ENCODE measurements at places on chromosomes 13 and 19.

DNA sequence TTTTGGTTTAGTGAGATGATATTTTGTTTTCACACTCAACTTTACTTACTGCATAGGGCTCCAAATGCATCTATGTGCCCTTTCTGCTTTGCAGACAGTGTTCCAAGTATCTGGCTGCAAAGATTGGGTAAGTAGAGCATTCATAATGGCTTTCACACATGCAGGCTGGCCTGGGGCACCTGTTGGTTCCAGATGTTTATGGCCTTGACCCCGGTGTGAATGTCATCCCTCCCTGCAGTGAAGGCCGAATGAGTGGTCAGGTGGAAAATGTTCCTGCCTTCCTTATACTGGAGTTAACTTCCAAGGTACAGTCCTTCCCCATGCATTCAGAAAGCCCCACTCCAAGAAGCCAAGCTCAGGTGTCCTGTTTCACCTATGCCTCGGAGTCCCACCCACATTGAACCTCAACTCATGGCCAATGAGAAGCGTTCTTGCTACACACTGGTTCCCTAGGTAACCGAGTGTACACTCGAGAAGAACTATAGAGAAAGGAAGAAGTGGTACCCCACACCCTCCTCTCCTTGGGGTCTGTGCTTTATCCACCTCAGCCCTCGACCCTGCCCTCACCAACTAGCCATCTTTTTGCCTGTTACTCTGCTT lies 23.0 kb upstream of the ZNF536 start:
- no peak for DNase-seq

DNA sequence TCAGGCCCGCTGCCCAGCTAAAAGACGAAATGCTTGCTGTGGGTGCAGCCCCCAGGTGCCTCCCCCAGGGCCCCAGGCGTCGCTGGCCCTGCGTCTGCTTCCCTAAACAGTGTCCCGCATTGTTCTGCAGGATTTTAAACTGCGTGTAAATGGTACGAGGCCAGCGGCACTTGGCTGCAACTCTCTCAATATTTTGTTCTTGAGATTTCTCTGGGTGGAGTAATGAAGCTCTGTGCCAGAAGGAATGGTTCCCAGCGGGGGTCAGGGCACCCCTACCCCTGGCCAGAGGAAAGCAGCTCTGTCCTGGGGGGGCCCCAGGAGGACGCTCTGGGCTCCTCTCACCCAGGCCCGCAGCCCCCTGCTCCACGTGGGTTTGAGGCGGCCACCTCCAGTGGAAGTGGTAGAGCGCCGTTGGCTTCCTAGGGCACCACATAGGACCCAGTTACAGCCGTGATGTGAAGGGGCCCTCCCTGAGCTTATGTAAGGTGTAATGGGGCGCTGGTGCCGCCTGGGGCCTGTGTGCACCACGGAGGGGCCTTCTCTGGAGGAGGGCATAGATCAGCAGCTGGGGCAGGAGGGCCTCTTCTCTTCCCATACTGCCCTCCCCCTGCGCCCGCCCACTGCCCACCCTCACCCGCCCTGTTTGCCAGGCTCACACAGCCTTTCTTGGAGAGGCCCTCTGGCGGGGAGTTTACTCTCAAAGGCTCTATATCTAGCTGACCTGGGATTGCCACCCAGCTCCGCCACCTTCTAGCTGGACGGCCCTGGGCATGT lies 19.8 kb downstream of the PAK4 start:
- DNase-seq, result no peak

DNA sequence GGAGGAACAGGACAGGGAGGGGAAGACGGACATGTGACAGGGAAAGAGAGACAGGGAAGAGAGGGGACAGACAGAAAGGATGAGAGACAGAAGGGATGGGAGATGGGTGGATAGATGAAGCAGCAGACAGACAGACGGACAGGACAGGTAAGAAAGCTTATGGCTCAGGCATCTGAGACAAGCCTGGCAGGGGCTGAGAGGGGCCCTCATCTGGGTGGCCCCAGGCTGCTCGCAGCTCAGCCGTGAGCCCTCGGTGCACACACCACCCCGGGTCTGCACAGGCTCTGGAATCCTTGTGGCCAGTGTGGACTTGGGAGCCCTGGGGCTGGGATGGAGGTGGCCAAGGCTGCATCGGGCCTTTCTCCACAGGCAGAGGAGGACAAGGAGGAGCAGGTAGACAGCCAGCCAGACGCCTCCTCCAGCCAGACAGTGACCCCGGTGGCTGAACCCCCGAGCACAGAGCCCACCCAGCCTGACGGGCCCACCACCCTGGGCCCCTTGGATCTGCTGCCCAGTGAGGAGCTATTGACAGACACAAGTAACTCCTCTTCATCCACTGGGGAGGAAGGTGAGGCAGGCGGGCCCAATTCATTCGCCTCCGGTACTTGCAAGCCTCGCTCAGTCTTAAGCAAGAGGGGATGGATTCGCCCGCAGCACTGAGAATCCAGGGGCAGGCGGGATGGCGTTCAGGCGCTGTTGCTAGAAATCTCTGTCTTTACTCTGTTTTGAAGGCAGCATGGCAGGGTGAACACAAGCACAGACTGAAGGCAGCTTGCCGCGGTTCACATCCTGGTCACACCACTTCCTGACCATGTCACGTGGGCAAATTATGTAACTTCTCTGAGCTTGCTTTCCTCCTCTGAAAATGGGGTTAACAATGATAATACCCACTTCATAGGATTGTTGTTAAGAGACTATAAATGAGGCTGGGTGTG lies 14.0 kb downstream of the GRAMD1A start:
- peak; percentile 66 for DNase-seq

DNA sequence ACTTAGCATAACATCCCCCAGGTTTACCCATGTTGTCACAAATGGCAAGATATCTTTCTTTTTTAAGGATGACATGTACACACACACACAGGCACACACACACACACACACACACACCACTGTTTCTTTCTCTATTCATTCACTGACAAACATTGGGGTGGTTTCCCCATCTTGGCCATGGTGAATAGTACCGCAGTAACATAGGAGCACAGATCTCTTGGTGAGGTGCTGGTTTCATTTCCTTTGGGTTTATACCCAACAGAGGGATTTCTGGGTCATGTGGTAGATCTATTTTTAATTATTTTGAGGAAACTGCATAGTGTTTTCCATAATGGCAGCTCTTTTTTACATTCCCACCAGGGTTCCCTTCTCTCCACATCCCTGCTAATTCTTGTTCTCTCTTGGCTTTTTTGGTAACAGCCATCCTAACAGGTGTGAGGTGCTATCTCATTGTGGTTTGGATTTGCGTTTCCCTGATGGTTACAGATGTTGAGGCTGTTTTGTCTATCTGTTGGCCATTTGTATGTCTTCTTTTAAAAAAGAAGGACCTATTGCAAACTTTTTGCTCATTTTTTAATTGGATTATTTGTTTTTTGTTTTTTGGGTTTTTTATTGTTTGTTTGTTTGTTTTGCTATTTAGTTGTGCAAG lies 251.7 kb upstream of the IRS2 start:
- DNase-seq, result no peak

- DNase-seq, result no peak
Observed at GRCh38 chr19:19774354-19775033, 41.6 kb upstream of the ZNF14 start.

GRCh38 chr13:22915442-22916082 lies 265.2 kb upstream of the SGCG start:
- DNase-seq, result no peak

GRCh38 chr13:28375250-28375930 lies 119.5 kb downstream of the FLT1 start:
- no peak for DNase-seq

GRCh38 chr13:24892829-24893228 lies 128.9 kb downstream of the RNF17 start:
- DNase-seq, result no peak

DNA sequence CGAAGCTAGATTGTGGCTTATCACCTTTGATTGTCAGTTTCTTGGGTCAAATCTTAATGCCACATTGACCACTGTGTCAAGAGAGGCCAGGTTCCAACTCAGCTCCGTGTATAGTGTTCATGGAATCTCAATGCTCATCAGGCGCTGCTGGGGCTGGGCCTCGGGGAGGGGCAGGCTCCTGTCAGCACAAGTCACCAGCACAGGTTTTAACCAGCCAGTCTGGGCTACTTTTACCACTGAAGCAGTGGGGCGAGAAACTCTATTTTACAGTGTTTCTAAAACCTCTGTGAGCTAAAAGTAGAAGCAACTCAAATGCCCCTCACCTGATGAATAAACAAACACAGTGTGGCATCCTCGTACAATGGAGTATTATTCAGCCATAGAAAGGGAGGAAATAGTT lies 118.7 kb upstream of the GJB6 start:
- no peak for DNase-seq
